ENCODE measurements at places on chromosomes 6 and 20.
A peak's percentile ranks its signal among the peaks of the same experiment; 100 is the strongest.

DNA sequence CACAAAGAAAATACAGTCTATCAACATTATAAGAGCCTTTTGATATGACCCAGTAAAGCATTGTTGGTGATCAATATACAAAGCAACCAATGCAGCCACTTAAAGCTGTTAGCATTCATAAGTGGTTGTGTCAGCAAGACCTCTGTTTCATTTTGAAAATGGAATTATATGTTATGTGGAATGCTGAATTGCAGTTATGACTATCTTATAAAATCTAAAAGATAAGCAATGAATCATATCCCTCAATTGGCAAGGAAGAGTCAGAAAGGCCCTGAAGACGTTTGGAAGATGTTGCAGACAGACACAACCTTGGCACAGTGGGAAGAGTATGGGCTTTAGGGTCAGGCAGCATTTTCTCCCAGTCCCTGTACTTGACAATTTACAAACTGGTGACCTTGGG, 93.8 kb upstream of the RNF217 start:
- DNase-seq = no peak

GRCh38 chr6:18245642-18246041, 18.7 kb downstream of the DEK start:
- peak; percentile 56 for DNase-seq

DNA sequence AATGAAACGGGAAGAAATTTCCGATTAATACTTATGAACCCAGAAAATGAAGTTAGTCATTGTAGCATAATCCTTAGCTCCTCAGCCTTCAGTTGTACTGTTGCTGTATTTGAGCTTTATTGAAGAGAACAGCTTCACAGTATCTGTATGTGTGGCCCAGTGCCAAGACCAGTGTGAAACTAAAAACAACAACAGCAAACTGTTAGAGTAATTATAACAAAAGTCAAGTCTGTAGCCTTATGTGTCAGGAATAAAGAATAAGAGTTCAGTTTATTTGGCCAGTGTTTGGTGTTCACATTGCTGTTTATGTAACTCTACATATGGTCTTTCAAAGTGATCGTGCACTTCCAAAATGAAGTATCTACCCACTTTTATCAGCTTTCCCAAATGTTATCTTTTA, 70.9 kb downstream of the ARID1B start:
- DNase-seq = no peak

- DNase-seq = no peak
Observed at GRCh38 chr20:16810216-16810615, 62.1 kb downstream of the OTOR start.

GRCh38 chr6:158831571-158831970, 12.4 kb upstream of the EZR start:
- DNase-seq = no peak

DNA sequence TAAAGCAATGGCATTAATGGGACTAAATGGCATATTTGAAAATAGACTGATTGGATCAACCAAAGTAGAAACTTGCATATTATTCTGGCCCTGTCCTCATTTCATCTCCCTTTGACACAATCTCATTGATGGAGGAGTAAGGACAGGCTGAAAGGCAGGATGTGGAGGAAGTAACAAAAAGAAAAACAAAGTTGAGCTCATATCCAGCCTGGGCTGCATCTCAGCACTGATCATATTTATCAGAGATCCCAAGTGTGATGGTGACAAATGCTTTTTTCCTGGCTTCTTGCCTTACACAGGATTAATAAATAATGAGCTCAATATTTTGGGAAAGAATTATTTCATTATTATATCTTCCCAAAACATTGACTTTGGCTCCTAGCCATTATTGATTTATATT, 622.7 kb downstream of the CD109 start:
- DNase-seq = no peak

Measured in activated CD8-positive, alpha-beta T cell treated with anti-CD3 and anti-CD28 coated beads, Interleukin-2, amount 10 ng/mL, durations not matched to agents 7 days and 5 days (primary cell).